ENCODE measurements at places on chromosomes 1 and 21.

DNA sequence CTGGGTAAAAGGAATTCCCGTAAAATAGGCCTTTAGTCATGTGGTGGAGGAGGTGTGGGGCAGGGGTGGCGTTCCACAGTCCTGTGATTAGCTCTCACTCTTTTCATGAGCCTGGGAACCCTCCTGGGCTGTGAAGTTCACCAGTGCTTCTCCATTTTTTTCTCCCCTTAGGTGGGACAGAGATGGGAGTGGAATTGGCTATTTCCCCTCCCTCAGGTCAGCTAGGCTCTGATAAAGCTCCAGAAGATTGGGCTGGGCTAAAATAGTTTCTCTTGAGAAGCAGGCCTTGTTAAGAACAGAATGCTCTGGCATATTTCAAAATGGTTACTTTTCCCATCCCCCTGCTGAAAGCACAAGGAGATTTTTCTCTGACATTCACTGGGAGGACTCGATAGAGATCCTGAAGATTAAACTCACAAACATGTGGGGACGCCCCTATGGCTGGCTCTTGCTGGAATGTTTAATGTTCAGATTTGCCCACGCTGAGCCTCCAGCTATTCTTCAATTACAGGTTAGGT is 33.4 kb upstream of the SLC2A1 start:
- H3K4me1 ChIP-seq = no peaks in the 10 kb centered on the region
- no peak for DNase-seq
- H3K27ac ChIP-seq = no peak overlapping the region
- H3K4me3 ChIP-seq = no peak overlapping the region
- H3K27me3 ChIP-seq = no peaks in the 10 kb centered on the region

DNA sequence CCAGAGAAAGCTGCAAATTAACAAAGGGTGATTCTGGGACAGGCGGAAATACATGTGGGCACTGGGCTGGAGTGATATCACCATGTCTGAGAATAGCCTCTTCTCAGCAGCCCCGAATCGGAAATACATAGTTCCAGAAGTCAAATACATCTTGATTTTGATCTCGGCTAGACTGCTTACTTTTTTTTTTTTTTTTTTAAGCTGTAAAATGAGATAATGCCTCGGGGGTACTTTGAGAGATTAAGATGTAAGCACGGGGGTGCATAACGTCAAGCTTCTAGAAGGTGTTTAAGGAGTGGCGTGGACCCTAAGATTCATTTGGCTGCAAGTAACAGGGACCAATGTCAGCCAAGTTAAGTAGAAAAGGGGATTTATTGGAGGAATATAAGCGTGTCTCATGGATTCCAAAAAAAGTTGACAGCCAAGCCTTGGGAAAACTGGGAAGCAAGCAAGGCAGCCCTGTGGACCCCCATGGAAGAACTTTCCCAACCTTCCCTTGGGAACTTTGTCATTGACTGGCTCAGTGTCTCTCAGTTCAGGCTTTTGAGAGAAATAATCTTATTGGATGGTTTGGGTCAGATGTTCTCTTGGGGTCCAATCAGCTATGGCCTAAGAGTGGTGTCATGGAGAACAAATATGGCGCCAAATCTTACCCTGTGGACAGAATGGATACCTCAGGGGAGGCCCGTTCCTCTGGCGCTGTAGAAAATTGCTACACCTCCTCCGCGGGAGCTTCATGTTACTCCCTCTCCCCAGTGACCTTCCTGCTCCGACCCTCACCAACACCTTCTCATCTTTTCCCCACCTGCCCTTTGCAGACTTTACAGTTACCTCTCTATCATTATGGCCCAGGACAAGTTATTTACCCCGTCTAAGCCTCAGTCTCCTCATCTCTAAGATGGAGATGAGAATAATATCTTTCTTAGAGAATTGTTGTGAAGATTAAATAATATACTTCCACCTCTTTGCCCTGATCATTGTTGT is 186.6 kb downstream of the KAZN start:
- no peaks in the 10 kb centered on the region for H3K4me1 ChIP-seq
- no peak overlapping the region for H3K4me3 ChIP-seq
- DNase-seq = no peak
- H3K27me3 ChIP-seq = peaks cover 5% of the 10 kb centered on the region
- no peaks in the 10 kb centered on the region for H3K36me3 ChIP-seq
- no peak overlapping the region for H3K27ac ChIP-seq

DNA sequence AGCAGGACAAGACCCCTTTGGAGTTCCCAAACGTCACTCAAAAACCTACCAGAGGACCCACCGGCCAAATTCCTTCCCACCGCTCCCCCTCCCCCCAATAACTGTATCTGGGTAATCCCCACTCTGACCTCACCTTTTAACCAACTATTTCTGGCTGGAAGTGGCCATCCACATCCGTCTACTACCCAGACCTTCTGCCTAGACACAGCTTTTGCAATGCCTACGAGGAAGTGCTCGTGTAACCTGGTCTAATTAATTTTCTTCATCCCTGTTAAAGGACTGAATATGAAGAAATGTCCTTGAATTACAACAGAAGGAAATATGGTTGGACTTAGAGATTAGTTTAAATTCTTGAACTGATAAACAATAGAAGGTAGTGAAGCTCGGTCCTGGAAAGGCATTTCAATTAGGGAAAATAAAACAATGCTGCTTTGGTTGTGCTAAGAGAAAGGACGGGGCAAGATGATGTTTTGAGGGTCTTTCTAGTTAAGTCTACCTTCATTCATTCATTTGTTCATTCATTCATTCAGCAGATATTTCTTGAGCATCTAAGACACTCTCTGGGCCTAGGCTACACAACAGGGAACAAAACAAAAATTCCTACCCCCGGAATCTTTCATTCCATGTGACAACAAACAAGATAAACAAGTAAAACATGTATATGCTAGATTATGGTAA is 18.8 kb downstream of the AVPR1B start:
- H3K4me3 ChIP-seq = no peak overlapping the region
- no peak for DNase-seq
- H3K27ac ChIP-seq = no peak overlapping the region
- H3K4me1 ChIP-seq = no peaks in the 10 kb centered on the region
- H3K27me3 ChIP-seq = peaks cover 8% of the 10 kb centered on the region
- no peaks in the 10 kb centered on the region for H3K36me3 ChIP-seq

DNA sequence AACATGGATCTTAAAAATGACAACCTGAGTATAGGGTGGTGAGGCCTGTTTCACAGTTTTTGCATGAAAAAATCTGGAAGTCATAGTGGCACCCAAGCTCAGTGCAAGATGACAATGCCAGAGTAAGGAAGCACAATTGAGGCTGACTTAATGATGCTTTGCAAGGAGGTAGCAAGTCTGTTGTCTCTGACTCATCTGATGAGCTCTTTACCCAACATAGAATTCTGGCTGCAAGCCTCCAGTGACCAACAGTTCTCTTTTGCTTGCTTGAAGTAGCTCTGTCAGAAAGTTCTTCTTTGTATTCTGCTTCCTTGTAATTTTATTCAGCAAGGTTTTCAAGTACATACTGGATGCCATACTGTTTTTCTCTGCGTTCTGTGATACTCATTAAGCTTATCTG is 117.1 kb downstream of the FOXD2 start:
- H3K4me1 ChIP-seq = no peaks in the 10 kb centered on the region
- H3K4me3 ChIP-seq = no peak overlapping the region
- H3K27me3 ChIP-seq = no peaks in the 10 kb centered on the region
- no peak overlapping the region for H3K27ac ChIP-seq
- H3K36me3 ChIP-seq = no peaks in the 10 kb centered on the region

DNA sequence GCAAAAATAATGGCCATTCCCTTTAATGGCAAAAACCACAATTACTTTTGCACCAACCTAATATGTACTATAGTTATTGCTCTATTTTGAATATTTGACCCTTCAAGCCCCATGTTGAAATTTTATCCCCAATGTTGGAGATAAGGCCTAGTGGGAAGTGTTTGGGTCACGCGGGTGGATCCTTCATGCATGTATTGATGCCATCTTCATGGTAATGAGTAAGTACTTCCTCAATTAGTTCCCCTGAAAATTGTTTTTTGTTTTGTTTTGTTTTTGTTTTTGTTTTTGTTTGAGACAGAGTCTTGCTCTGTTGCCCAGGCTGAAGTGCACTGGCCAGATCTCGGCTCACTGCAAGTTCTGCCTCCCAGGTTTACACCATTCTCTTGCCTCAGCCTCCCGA is 9.8 kb upstream of the USP25 start:
- H3K4me3 ChIP-seq = no peak overlapping the region
- no peak for DNase-seq
- H3K27me3 ChIP-seq = no peaks in the 10 kb centered on the region
- no peaks in the 10 kb centered on the region for H3K36me3 ChIP-seq
- no peaks in the 10 kb centered on the region for H3K4me1 ChIP-seq
- H3K27ac ChIP-seq = no peak overlapping the region
